Stimulated activated naive B cell treated with anti-CD40 and anti-IgM and Interleukin-4, amounts not matched to agents 10 μg/mL and 1 μg/mL and 100 μg/mL, for 72 hours (primary cell): ENCODE measurements at places on chromosomes 6 and 20.

GRCh38 chr6:73139681-73140383 is 85.5 kb downstream of the KHDC1L start:
- no peak for DNase-seq

DNA sequence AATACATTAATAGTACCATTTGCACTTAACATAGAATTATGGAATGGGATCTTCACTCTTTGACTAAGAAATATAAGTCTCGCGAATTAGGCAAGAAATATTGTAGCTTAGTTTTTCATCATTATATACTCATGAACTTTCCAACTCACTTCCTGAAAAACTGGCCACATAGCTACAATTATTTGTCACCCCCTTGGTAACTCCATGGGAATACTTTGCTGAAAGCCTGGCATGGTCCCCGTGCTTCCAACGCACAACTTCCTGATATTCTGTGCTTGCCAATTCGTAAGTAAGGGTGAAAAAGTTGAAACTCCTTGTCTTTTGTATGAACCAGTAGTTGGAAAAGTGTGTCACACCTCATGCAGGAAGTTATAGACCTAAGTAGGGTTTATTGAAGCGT is 23.7 kb upstream of the HLA-DQA1 start:
- no peak for DNase-seq

DNA sequence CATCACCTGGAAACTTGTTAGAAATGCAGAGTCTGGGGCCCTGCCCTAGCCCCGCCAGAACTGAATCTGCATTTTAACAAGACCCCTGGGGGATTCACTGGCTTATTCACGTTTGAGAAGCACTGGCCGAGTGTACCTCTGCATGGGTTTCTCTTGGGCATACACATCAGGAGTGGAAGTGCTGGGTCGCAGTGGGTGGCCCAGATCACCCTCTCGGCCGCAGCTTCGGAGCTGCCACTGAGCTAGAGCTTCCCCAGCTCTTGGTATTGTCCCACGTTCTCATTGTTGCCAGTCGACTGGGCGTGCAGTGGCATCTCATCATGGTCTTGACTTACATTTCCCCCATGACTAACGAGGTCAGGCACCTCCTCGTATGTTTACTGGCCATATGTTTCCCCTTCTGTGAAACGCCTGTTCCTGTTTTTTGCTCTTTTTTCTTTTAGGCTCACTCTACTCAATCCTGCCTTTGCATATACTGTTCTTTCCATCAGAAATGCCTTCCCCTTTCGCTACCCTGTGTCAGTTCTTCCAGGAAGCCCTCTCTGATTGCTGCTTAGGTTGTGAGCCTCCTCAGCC is 3.0 kb upstream of the DLGAP4 start:
- DNase-seq, result no peak

GRCh38 chr6:79079561-79080041 is 1.5 kb upstream of the PHIP start:
- no peak for DNase-seq

GRCh38 chr6:36917541-36918193 is 31.9 kb downstream of the C6orf89 start:
- DNase-seq, result no peak

- no peak for DNase-seq
Measured at GRCh38 chr6:155171747-155172449, 91.9 kb upstream of the CLDN20 start.

DNA sequence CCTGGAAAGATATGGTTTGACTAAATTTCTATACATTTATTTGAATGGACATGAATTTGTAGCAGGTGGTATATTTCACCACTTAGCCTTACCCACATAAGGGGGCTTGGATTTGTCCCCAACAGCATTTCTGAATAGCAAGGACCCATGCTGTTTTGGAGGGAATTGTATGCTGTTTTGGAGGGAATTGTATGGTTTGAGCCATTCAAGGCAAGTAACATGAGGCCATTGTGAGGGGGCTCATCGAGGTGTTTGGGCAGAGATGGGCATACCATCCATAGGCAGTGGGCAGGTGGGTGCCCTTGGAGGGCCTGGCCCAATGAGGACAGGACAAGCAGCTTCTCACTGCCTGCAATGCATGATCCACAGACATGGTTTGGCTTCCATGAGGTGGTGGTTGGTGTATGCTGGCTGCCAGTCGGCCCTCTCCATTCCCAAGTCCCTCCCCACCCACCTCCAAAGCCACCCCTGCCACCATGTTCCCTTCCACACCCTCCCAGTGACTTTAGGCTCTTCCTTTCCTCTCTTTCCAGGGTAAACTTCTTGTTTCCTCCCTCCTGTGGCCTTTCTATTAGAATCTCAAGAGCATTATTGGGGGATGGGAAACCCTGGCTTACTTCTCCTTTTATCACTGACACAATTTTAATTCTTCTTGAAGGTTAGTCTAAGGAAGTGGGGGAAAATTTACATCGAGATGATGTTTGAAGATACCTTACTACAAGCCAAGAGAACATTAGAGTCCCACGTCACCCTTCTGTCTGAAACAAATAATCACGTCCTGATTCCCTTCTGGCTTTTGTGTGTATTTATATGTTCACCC is 13.2 kb upstream of the PXDC1 start:
- no peak for DNase-seq

- DNase-seq, result no peak
Measured at GRCh38 chr6:52577778-52578463, 1.1 kb upstream of the TRAM2 start.

DNA sequence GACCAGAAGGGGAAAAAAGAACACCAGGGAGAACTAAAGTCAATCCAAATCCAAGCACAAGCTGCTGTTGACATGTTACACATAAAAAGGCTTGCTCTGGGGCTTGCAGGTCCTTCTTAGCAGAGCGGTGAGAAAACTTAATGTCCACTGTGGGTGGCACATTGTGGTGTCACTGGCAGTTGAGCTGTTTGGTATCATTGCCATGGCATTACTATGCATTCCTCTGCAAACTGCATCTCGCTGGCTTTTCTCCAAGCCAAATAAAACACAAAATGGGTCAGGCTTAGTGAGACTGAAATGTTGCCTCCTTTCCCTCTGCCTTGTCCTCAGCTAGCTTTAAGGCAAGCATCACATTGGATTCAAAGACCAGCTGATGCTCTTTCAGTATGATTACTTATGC is 40.9 kb downstream of the LY86 start:
- DNase-seq, result no peak

DNA sequence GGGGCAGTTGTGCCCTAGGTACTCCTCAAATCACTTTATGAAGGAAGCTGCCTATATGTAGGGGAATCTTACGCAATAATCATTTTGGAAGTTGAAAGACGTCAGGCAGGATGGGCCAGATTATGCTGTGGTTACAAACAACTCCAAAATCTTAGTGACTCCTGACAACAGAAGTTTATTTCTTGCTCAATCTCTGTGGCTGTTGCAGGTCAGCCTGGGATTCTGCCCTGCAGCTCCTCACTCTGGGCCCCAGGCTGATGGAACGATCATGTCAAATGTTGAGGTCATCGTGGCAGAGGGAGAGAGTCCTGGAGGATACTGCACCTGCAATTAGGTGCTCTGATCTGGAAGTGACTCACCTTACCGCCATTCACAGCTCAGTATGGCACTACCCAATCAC is 88.4 kb downstream of the ZDHHC14 start:
- DNase-seq, result no peak

DNA sequence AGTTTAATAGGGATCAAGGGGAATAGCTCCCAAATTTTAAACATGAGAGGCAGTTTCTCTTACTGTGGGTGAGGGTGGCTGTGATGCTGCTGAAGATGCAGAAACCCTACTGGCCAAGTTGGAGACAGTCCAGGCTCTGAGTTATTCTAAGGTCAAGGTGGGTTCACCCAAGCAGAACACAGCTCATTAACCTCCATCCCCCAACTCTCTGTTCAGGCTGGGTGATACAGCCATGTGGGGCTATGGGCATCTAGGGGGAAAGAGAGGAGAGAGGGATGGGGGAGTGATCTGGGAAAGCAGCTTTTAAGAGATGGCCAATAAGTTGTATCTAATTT is 18.9 kb upstream of the TRAM2 start:
- DNase-seq, result no peak

GRCh38 chr6:118771253-118771652 is 119.9 kb upstream of the CEP85L start:
- no peak for DNase-seq

DNA sequence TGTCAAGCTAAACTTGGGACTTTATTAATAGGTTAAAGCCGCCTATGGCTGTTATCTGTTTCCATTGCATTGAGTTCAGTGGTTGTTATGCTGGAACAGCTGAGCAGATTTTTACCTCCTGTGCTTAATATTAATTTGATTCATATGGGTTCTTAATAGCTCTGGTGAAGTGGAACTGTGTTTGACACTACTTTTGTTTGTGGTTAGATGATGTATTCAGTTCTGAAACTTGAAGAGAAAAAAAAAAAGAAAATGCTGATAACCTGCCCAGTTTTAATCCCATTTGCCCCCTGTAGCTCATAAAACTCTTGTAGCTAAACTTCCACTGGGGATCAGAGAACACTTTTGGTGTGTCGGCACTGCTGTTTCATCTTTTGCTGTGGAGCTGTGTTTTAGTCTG is 117.8 kb downstream of the ZDHHC14 start:
- DNase-seq, result no peak

DNA sequence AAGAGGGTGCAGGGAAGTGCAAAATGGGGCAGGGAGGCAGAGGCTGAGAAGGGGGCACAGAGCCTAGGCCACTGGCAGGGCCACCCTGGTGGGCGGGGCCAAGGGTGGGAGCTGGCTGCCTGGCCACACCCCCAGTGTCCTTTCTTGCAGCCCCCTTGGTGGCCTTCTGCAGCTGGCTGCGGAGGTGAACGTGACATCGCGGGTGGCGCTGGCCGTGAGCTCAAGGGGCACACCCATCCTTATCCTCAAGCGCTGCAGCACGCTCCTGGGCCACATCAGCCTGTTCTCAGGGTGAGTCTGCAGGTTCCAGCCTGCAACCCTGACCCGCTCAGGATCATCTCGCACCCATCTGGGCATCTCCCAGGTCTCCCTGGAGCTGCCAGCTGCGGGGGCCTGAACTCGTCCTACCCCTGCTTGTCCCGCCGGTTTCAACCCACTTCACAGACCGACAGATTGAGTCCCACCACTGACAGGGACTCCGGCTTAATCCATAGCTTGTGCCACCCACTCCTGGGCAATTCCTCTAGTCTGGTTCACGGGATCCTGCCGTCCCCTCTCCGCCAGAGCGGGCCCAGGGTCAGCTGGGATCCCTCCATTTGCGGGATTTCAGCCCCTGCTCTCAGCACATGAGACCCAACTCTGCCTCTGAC is 6.2 kb downstream of the BPIFB3 start:
- DNase-seq, result no peak

- DNase-seq, result no peak
Measured at GRCh38 chr6:137552809-137553208, 58.6 kb upstream of the OLIG3 start.

- no peak for DNase-seq
Measured at GRCh38 chr20:3229798-3230197, 9.2 kb downstream of the SLC4A11 start.

DNA sequence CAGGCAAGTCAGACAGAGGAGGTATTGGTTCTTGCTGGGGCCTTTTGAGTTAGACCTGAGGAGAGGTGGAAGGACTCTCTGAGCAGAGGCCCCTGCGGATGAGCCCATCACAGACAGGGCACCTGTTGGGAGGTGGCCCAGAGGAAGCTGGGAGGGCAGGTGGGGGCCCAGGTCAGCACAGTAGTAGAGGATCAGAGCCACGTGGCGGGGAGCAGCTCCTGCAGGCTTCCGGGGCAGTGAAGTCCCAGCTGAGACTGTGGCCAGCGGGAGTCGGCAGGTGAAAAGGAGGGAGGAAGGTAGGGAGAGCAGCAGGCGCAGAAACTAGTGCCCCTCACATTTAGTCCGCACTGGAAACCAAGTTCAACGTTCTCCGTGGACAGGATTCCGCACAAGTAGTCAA is 61.8 kb downstream of the RSPH3 start:
- DNase-seq, result no peak

- DNase-seq, result no peak
Measured at GRCh38 chr6:100304575-100304974, 160.1 kb downstream of the SIM1 start.

- DNase-seq, result no peak
Measured at GRCh38 chr6:22765015-22765414, 195.6 kb downstream of the HDGFL1 start.

- no peak for DNase-seq
Measured at GRCh38 chr6:16727996-16728395, 33.3 kb downstream of the ATXN1 start.

DNA sequence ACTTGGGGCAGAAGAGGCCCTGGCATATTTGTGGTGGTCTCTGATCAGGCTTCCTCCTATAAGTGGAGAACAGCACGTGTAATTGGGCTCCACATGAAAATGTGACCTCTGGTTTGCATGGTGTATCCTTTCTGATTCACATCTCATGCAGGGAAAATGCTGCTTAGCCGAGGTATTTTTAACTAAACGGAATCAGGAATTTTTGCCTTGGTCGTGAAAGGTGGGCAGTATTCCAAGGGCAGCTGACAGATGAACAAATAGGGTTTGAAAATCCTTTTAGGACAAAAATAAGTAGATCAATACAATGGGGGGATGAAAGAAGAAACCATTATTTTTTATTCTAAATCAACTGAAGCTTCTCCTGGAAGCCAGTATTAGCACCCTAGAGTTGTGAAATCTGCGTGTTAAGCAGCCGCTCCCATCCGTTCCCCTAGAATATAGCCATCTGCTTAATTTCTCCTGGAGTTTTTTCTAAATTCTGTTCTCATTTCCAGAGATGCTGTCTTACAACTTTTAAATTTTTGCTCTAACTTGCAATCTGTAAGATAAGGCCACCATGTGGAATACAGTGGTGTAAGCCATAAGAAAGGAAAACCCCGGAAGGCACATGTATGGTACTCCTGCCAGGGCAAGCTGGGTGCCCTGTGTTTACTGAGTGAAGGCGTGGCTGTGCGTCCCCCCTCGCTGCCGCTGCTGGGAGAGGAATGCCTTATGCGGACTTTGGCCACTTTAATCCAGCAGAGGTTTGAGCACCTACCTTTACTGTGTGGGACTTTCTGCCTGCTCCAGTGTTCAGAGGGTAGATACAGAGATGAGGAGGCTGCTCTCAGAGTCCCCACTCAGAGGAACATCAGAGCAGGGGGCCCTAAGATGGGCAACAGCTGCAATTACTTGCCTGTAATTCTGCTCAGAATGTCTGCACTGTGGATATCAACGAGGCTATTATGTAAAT is 52.4 kb downstream of the SYNJ2 start:
- DNase-seq, result no peak

DNA sequence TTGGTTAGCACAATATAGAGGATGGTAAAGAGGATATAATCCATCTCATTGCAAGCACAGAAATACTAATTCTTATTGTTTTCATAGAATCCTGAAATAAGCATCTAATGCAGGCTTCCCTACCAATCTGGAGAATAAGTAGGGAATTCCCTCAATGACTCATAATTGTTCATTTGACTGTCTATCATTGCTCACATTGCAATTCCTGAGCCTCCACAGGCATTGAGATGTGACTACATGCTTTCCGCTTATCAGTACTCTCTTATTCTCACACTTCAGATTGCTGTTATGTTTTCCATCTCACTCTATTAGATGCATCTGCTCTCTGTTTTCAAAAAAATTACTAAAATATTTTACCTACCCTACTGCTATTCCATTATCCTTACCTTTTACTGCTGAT is 216.2 kb upstream of the PRSS16 start:
- DNase-seq, result no peak
